Islet precursor cell (in vitro differentiated cells): ENCODE measurements at places on chromosomes 6 and 20.
A peak's percentile ranks its signal among the peaks of the same experiment; 100 is the strongest.

DNA sequence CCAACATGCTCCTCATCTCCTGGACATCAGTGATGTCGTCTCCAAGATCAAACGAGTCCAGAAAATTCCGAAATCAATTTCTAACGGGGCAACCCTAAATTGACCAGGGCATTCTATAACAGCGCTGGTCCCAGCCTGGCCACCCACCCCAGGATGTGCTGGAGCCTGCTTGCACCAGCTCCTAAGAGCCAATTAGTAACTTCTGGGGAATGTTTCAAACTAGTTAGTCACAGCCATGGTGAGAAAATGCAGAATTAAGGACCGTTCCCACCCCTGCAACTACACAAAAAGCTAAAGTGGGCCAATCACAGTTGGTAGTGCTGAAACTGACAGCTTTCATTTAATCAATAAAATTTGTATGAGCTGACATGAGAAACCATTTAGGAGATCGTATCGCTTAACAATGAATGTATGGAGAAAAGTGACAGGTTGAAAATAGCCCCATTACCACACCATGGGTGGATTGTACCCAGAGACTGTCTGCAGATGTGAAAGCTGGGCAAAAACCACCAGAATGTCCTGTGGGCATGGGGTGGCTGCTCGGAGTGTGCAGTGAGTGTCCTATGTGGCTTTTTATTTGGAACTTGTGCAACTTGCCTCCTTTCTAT, 165.7 kb upstream of the AFDN start:
- peak; percentile 57 for DNase-seq

DNA sequence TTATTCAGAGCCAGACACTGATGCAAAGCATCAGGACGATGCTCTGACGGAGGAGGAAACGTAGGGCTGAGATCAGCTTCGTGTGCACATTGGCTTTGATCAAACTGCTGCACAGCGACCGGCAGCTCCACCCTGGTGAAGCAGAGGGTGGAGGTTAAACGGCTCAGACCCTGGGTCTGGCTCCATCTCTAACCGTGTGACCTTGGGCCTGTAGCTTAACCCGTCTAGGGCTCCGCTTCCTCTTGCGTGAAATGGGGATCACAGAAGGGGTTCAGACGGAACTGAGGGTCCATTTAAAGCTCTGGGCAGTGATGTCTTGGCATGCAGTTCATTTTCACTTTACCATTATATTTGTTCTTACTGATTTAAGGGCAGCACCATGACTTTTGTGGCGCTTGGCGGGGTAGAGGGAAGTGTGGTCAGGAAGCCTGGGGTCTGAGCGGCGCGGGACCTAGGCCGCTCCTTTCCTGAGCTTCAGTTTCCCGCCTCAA, 644 bp downstream of the RBL1 start:
- DNase-seq = peak; percentile 57

GRCh38 chr6:2158596-2159271, 86.7 kb downstream of the GMDS start:
- peak; percentile 87 for DNase-seq

- peak; percentile 81 for DNase-seq
Observed at GRCh38 chr20:62642051-62642665, at the start of gene SLCO4A1. TSS of gene SLCO4A1 (plus strand) at chr20:62642503. CDS start at chr20:62656455, 13,952 bp downstream.

DNA sequence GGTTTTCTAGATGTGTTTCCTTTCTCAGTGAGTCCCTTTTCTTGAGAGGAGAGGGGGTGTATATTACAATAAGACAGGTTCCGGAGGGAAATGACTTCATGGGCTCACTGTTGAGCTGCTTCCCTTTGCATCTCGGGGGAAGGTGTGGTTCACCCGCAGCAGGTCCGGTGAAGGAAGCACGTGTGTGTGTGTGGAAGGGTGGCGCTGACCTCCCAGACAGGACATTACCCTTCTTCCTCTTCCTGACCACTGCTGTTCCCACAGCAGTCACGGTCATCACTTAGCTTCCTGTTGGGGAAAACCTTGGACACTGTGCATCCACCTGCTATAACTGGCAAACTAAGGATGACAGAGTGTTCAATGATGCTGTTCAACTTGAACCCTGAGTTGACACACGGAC, 83.6 kb downstream of the PLEKHG1 start:
- no peak for DNase-seq

DNA sequence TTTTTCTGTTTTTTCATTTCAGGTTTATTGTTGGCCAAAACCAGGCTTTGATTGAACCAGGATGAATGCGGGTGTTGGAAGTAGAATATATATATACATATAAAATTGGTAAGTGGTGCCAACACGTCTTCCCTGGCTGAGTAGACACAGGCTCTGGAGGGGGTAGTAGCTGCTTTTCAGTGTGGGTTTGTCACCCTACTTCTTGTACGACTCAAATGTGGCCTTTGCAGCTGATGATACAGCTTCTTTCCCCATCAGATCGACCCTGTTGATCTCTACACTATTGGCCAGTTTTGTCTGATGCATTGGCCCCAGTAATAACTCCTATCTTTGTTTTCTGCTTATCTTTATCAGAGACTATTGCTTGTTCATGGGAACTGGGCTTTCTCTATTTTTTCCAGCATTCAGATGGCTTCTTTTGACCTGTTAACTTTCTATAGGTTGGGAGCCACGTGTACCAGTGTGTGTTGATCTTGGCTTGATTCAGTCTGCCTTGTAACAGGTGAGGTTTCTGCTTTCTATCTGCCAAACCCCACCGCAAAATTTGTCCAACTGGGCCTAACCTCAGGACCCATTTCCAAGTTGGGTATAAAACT, 2.7 kb upstream of the ZNFX1 start:
- no peak for DNase-seq

DNA sequence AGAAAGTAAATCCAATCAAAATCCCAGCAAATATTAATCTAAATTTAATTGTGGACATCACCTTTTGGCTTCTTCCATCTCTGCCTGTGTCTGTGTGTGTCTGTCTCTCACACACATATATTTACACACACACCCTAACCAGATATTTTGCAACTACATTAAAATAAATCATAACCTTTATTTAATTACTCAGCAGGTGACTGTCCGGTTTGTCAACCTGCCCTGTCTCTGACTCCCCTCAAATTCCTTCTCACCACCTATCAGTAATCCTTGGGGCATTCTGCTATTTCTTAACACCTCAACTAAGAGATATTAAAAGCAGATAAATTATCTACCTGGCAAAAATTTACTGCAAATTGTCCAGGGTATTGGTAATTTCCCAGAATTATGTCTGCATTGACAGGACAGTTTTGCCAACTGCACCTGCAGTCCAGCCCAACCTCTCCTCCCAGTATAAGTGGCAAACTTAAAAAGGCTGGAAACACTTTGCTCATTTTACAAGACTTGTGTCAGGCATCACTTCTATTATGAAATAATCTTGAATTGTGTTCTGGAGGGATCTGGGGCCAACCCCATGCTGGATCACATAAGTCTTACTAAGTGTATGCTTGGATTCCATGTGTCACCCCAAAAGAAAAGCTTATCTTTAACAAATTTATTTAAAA, 216.1 kb downstream of the GMDS start:
- no peak for DNase-seq

GRCh38 chr20:43853174-43853803, 61.4 kb upstream of the TOX2 start:
- DNase-seq = no peak

DNA sequence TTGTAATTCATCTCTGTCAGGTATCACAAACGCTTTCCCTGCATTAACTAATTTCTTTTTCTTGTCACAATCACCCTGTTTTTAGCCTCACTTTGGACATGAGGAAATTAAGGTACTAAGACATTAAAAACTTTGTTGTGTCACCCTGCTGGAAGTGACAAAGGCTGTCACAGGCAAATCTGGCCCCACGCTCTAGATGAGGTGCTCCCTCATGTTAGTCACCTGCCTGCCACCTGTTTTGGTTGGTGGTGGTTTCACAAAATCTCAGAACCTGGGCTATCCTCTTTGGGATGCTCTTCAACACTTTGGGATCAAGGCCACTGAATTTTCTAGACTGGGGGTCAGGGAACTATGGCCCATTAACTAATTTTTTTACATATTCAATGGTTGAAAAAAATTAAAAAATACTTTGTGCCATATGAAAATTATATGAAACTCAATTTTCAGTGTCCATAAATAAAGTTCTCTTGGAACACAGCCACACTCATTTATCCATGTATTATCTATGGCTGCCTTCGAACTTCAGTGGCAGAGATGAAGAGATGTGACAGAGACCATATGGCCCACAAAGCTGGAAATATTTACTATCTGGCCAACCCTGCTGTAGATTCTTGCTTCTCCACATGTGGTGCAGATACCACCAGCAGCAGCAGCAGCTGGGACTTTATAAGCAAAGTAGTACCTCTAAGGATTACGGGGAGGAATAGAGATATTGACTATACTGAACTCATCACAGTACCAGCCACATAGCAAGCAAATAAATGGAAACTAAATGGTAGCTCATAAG, 16.1 kb upstream of the TNFAIP3 start:
- no peak for DNase-seq

DNA sequence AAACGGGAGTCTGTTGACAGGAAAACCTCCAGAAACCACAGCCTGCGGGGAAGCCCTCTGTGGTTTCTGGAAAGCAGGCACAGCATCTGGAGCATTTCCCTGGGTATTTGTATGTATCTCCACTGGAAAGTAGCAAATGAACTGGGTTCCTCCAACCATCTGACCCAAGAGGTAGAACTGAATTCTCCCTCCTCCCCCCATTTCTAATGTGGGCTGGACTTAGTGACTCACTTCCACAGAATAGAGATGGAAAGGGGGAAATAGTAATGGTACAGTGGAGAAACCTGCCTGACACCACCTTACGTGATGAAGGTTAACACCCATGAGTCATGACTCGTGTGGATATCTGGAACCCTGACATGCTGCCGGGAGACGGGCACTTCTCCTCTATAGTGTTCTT, 51.9 kb upstream of the XRN2 start:
- no peak for DNase-seq

GRCh38 chr20:54067606-54068174, 2.7 kb downstream of the BCAS1 start:
- peak; percentile 87 for DNase-seq

GRCh38 chr6:132298344-132298949, 102.8 kb downstream of the MOXD1 start:
- DNase-seq = no peak

- no peak for DNase-seq
Observed at GRCh38 chr6:159494586-159494972, 198.5 kb downstream of the SOD2 start.

- DNase-seq = no peak
Observed at GRCh38 chr6:144036064-144036834, 28.2 kb upstream of the PLAGL1 start.

DNA sequence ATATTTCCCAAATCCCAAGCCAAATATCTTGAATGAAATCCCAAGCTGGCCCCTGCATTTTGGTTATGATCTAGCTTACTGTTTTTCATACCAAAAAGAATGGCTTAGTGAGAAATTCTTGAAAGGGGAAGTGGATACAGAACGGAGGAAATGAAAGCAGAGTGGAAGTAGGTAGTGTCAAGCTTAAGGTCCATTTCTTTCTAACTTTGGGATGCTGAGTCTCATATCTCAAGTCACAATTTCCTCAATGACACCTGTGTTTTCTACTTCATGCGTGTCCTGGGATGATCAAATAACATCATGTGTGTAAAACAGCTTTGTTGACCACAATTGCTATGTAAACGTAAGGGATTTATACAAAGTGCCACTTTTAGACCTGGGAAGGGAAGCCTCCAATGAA, 238.8 kb upstream of the SLC35B3 start:
- no peak for DNase-seq

- DNase-seq = no peak
Observed at GRCh38 chr6:67411036-67411435, 1224.0 kb upstream of the ADGRB3 start.

DNA sequence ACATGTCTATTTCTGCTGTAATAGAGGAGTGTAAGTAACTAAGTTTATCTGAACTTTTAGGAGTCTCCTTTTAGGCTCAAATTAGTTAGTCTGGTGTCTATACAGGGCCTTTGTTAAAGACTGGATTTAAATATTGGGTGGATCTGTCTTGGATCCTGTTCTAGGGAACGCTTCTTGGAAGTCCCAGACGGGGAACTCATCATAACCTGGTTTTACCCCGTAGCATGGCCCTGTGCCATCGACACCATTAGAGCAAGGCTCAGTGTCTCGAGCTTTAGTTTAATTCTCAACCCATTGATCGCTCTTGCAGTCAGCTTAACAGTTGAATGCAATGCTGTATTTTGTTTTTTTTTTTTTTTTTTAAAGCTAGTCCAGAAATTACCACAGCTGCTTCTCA, 89.9 kb downstream of the CARMIL1 start:
- DNase-seq = no peak
